ENCODE measurements at places on chromosomes 1 and 21.

- no peak for DNase-seq
Measured at GRCh38 chr1:19033926-19034680, 77.6 kb upstream of the IFFO2 start.

GRCh38 chr1:23657659-23658275 is 33.8 kb upstream of the RPL11 start:
- peak; percentile 58 for DNase-seq

DNA sequence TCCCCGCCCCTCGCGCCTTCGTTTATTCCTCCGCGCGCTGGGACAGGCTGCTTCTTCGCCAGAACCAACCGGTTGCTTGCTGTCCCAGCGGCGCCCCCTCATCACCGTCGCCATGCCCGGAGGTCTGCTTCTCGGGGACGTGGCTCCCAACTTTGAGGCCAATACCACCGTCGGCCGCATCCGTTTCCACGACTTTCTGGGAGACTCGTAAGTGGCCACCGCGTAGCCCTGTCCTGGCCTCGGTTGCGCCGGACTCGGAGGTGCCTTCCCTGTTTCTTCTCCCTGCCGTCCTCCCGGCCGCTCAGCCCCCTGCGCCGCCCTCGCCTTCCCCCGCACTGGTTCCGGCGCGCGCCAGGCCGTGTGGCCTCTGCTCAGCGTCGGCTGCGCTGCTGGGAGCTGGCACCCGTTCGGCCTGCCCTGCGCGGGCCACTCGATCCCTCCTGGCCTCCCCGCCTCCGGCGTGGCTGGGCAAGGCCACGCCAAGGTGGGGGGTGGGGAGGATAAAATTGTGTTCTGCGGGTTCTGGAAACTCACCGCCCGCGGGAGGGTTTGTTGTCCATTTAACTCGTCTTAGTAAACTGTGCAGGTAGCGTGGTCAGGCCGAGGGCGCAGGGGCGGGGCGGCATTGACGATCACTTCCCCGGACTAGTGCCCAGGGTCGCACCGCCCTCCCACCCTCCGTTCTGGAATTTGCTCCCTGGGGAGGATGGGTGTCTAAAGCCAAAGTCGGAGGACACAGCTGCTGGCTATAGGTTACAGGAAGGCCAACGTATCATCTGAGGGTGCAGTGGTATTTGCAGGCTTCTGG is at the start of gene PRDX6:
Gene PRDX6 (plus strand): TSS at position 50 of the 808 bp plus-strand sequence. CDS start 63 bp downstream, at position 113.
- DNase-seq = no peak

DNA sequence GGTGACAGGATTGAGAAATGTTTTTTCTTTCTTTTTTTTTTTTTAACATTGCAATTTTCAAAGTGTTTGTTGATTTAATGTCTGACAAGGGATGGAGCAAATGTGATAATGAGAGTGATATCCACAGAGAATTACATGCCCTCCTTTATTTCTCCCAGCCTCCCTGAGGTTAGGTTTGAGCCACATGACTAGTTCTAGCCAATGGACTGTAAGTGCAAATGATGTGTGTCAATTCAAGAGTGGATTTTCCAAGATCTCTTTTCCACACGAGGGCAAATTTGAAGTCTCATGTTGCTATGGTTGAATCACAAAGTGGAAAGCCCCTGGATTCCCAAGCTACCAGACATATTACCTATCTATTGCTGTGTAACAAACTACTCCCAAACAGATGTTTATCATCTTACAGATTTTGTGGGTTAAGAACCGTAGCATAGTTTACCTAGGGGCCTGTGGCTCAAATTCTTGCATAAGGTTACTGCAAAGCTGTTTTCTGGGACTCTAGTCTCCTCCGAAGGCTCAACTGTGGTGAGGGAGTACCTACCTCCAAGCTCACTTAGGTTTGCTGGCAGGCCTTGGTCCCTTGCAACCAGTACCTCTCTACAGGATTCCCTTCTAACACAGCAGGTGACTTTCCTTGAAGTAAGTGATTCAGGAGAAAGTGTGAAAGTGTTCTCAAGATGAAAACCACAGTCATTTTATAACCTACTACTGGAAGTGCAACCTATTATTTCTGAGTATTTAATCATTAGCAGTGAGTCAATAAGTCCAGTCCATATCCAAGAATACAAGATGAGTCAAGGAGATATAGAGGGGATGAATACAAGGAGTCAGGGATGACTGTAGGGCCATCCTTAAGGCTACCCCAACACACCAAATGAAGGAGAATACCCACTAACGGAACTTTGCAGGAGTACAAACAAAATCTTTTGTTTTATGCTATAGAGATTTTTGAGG is 533.6 kb downstream of the PTPRC start:
- no peak for DNase-seq

DNA sequence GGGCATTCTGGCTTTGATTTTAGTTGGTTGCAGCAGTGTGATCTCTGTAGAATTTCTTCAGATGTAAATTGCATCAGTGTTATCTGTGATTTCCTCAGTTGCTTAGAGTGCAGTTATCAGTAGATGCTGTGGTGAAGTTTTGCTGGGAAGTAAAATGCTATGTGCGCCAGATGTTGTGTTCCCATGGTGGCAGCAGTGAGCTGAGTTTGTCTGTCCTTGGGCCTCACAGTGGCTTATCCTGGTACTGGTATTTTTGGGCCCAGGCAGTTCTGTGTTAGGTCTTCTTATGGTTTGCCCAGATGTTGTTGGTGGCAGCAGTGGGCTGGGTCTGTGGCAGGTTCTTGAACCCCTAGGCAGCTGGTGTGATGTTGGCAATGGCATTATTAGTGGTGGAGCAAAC is 1242.1 kb downstream of the PLA2G4A start:
- DNase-seq = no peak

DNA sequence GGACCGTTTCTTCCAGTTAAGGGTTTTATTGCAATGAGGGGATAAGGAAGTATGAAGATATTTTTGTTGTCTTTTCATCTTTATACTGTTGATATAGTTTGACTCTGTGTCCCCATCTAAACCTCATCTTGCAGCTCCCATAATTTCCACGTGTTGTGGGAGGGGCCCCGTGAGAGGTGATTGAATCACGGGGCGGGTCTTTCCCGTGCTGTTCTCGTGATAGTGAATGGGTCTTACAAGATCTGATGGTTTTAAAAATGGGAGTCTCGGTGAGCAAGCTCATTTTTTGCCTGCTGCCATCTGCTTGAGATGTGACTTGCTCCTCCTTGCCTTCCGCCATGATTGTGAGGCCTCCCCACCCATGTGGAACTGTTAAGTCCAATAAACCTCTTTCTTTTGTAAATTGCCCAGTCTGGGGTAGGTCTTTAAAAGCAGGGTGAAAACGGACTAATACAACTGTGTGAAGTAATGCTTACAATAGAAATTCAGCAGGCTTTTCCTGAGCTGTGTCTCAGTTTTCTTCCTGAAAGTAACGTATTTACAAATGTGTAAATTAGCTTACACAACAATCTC is 377.3 kb downstream of the SIPA1L2 start:
- DNase-seq = no peak

DNA sequence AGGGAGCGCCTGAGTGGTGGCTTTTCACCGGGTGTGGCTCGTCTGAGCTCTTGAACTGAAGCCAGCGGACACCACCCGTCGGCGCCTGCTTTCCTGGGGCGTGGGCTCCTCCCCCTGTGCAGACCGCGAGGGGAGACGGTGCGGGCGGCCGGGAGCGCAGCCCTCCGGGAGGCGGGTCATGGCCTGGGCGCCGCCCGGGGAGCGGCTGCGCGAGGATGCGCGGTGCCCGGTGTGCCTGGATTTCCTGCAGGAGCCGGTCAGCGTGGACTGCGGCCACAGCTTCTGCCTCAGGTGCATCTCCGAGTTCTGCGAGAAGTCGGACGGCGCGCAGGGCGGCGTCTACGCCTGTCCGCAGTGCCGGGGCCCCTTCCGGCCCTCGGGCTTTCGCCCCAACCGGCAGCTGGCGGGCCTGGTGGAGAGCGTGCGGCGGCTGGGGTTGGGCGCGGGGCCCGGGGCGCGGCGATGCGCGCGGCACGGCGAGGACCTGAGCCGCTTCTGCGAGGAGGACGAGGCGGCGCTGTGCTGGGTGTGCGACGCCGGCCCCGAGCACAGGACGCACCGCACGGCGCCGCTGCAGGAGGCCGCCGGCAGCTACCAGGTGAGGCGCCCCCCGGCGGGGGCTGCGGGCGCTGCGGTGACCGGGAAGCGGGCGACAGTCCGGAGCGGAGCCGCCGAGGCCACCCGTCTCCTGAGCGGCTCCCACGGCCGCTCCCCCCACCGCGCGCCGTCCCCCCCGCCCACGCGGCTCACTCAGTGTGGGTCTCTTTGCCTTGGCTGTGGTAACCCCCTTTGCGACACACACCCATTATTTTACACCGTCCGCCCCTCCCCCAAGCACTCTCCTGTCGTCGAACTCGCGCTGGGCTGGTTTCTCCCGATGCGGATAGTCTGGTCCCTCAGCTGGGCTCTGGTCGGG is at the start of gene TRIM58:
Gene TRIM58 (plus strand): TSS at position 119 of the 916 bp plus-strand sequence. CDS start 60 bp downstream, at position 179.
- DNase-seq = peak; percentile 56

DNA sequence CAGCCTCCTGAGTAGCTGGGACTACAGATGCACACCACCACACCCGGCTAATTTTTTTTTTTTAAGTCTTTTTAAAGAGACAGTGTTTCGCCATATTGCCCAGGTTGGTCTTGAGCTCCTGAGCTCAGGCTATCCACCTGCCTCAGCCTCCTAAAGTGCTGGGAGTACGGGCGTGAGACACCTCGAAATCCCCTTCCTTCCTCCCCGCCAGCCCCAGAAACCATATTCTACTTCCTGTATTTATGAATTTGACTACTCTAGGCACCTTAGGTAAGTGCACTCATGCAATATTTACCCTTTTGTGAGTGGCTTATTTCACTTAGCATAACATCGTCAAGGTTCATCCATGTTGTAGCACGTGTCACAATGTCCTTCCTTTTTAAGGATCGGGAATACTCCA is 6.9 kb upstream of the LRP8 start:
- no peak for DNase-seq

DNA sequence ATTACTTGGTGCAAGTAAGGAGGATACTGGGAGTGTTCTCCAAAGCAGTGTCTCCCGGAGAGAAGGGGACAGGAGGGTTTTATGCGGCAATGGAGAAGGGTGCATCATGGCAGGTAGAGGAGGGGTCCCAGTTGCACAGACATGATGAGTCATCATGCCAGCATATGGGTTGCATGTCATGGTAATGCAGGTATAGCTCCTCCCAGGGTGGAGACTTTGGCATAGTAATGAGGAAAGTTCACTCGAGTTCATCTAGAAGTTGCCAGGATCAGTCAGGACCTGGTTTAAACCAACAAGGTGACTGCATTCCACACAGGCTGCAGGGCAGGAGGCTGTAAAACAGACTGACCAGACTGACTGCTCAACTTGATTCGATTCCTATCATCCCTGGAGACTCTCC is 355.7 kb upstream of the DUSP10 start:
- DNase-seq = no peak

DNA sequence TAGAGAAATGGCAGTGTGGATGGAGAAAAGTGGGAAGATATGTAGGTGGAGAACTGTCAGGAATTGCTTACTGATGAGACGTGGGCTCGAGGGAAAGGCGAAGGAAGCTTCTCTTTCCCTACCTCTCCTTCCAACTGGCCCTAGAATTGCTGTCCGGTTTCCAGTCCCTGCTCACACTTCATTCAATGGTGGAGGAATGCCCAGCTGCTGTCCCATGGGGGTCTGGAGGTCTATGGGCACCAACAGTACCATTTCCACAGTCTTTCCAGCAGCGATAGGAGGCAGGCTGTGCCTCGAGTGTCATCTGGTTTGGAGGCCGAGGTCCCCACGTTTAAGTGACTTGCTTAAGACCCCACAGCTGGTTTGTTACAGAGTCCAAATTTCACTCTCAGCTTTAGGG is 31.5 kb upstream of the CD1D start:
- DNase-seq = no peak

DNA sequence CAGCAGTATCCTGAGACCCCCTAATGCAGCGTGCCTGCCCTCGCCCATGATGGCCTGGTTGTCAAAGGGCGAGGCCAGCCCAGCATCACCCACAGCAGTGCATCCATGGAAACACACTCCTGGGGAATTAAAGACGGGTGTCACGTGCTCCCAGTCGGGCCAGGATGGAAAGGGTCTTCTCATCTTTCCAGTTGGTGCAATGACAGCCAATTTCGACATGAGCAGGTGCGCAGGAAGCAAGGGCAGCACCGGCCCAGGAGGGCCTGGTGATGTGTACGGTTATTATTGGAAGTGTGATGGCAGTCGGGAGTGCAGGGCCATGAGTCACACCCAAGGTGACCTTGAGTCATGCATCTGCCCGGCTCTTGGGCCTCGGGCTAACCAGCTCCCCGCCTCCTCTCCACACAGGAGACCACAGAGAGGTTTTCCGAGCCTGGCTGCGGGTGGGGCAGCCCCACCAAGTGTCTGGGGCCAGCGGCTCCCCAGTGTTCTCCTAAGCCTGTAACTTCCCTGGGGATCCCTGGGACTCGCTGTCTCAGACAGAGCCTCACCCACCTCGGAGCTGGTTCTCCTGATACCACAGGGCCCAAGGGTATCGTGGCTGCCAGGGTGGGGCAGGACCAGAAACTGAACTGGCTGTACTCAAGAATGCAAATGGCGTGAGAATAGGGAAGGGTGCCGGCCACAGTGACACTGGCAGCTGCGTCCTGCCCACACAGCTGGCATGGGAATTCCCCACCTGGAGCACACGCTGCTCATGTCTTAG is 119.8 kb downstream of the SIK1 start:
- no peak for DNase-seq

- no peak for DNase-seq
Measured at GRCh38 chr1:9890224-9890731, 19.8 kb downstream of the CTNNBIP1 start.

DNA sequence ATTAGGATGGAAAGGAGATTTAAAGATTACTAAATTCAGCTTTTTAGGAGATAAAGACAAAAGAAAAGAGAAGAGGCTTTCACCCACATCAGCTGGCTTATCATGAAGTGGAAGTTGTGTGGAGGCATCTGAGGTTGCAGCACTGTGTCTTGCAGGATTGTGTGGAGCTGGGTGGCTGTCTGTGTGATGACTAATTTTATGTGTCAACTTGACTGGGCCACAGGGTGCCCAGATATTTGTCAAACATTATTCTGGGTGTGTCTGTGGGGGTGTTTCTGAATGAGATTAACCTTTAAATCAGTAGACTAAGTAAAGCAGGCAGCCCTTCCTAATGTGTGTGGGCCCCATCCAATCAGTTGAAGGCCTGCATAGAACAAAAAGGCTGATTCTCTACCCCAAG is 3.9 kb downstream of the KCNA10 start:
- no peak for DNase-seq

DNA sequence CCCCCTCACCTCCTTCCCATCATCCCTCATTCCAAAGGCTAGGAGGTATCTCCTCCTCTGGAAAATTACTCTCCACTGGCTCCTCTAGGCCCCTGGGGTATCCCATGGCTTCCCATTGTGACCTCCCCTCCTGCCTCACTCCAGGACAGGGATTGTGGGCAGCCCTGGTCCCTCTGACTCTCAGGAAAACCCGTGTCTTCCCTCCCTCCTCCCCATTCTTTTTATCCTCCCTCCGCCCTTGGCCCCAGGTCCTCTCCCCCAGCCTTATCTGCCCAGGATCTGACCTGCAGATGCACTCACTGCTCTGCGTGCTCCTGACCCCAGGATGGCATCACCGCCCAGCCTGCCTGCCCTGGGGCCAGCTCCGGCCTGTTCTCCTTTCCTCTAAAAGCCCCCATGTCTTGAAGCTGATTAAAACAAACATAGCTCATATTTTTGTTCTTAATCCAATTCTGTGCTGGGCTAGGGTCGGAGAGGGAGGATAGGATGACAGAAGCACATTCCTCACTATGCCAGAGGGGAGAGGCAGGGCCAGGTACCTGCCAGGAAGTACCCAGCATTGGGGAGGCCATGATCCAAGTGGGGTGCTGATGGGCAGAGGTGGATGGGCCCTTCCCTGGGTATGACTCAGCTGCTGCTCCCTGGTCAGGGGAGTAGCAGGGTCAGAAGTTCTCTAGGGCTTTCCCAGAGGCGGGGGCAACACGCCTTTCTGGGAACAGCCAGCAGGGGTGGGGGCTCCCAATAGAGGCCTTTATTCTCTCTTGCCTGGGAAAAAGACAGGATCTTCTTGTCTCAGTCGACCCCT is 13.8 kb upstream of the UBL4B start:
- DNase-seq = no peak

GRCh38 chr1:3132660-3133059 is 63.7 kb downstream of the PRDM16 start:
- DNase-seq = no peak
